ENCODE measurements at places on chromosomes 7 and 10. TPM values are rescaled to one million over a fixed set of nuclear protein-coding genes. Genes with fewer than 3 reads are reported as not detected.

GRCh38 chr7:157250605-157251228, 86.1 kb upstream of the DNAJB6 start:
- H3K4me1 ChIP-seq = no peaks in the 10 kb centered on the region
- peaks cover 13% of the 10 kb centered on the region for H3K36me3 ChIP-seq
- H3K27ac ChIP-seq = no peak overlapping the region
- peak; percentile 71 for DNase-seq
- peaks cover 6% of the 10 kb centered on the region for H3K27me3 ChIP-seq

DNA sequence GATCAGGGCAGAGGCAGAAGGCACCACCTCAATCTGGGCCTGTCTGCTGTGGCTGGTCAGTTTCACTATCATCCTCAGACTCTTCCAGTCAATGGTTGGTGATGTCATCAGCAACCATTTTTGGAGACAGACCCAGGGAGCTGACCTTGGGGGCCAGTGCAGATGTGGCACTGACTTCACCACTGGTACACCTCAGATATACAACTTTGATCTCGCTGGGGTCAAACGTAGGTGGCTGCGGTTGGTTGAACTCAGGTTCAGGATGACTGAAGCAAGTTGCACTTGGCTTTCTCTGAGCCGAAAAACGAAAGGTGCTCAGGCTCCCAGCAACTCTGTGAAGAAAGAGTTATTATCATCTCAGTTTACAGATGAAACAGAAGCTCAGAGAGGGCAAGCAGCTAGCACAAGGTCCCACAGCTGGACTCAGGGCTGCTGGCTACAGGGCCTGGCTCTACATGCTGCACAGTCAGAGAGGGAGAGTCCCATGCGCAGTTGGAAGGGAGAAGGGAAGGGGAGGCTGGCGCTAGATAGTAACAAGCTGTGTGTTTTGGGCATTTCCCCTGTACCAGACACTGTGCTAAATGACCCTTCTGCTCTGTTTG, 27.2 kb downstream of the ANKRD16 start:
- peaks cover 8% of the 10 kb centered on the region for H3K36me3 ChIP-seq
- peaks cover 13% of the 10 kb centered on the region for H3K4me1 ChIP-seq
- H3K27me3 ChIP-seq = peaks cover 1% of the 10 kb centered on the region
- no peak for DNase-seq

The CRHR2 gene
- 0.38 TPM for total RNA-seq

The TET1 gene
- total RNA-seq = 20.3 TPM

DNA sequence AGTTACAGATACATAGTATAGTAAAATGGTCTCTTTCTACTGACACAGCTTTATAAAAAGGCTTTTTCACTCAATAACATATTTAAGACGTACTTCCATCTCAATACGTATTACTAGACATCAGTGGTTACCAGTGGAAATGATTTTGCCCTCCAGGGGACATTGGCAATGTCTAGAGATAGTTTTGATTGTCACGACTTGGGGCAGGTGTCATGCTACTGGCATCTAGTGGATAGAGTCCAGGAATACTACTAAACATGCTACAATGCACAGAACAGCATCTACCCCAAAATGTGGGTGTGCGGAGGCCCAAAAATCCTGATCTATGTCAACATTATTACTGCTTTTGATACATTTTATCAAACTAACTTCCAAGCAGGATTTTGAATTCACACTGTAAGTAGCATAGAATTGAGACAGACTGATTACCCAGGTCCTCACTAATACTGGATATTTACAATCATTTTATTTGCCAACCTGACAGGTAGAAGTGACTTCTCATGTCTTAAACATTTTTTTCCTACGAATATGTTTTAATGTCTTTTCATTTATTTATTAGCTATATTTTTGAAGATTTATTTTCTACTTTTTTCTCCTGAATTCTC, 53.8 kb downstream of the HGF start:
- no peak overlapping the region for H3K4me3 ChIP-seq
- H3K4me1 ChIP-seq = peaks cover 4% of the 10 kb centered on the region

The VPS50 gene
- 20.6 TPM for total RNA-seq

- no peaks in the 10 kb centered on the region for H3K36me3 ChIP-seq
- no peak overlapping the region for H3K4me3 ChIP-seq
- H3K27me3 ChIP-seq = no peaks in the 10 kb centered on the region
- H3K4me1 ChIP-seq = no peaks in the 10 kb centered on the region
- no peak overlapping the region for H3K27ac ChIP-seq
- DNase-seq = no peak
These were observed 213.0 kb downstream of the JAZF1 start for GRCh38 chr7:27967639-27968038.

- no peak for DNase-seq
- no peak overlapping the region for H3K4me3 ChIP-seq
- H3K4me1 ChIP-seq = peaks cover 8% of the 10 kb centered on the region
- no peaks in the 10 kb centered on the region for H3K36me3 ChIP-seq
These were observed 2.0 kb downstream of the CLDN4 start for GRCh38 chr7:73832806-73833205.

DNA sequence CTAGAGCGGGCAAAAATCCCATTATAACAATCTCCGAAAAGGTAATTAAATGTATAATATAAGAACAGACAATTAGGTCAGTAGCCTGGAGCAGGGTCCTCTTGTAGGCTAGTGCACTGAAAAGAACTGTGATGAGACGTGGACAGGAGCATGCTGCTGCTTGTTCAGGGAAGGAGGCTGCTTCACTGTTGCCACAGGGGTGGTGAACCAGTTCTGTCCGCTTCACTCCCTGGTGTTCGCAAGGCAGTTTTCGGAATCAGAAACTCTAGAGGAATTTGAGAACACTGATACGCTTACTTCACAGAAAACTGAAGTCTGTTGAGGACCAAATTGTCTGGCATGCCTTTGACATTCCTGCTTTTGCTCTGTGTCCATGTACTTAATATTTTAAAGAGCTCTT, 17.4 kb downstream of the ZNRF2 start:
- no peak for DNase-seq
- peaks cover 3% of the 10 kb centered on the region for H3K4me1 ChIP-seq
- H3K4me3 ChIP-seq = no peak overlapping the region
- peaks cover 1% of the 10 kb centered on the region for H3K27me3 ChIP-seq
- no peaks in the 10 kb centered on the region for H3K36me3 ChIP-seq

GRCh38 chr7:157612664-157613561, 276.1 kb downstream of the DNAJB6 start:
- no peak overlapping the region for H3K4me3 ChIP-seq
- no peak overlapping the region for H3K27ac ChIP-seq
- no peak for DNase-seq
- peaks cover 17% of the 10 kb centered on the region for H3K36me3 ChIP-seq

The PHTF2 gene
- 10.3 TPM for total RNA-seq

The NRCAM gene
- total RNA-seq = 2.2 TPM

The LGI1 gene
- 0.26 TPM for total RNA-seq

The LIPJ gene
- total RNA-seq = not detected

DNA sequence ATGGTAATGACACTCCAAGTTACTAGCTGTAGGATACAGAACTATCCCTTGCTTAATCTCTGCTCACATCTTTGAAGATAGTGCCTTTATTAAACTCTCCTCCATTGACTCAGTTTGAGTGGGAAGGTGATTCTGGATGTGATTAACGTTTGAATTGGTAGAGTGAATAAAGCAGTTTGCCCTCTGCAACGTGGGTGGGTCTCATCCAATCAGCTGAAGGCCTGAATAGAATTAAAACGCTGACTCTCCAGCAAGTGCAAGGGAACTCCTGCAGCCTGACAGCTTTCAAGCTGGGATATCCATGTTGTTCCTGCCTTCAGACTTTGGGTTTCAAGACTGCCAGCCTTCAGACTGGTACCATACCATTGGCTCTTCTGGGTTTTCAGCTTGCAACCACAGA, 21.6 kb downstream of the KLF14 start:
- no peaks in the 10 kb centered on the region for H3K36me3 ChIP-seq
- DNase-seq = no peak
- H3K4me1 ChIP-seq = no peaks in the 10 kb centered on the region
- no peak overlapping the region for H3K4me3 ChIP-seq
- H3K27me3 ChIP-seq = peaks cover 3% of the 10 kb centered on the region

The KIF5B gene
- total RNA-seq = 102 TPM

GRCh38 chr10:71031026-71031425, 142.7 kb upstream of the PCBD1 start:
- H3K4me1 ChIP-seq = peaks cover 20% of the 10 kb centered on the region
- peaks cover 5% of the 10 kb centered on the region for H3K27me3 ChIP-seq
- no peak for DNase-seq

The OR2A12 gene
- total RNA-seq = not detected

The MUC3A gene
- total RNA-seq = 3.4 TPM

DNA sequence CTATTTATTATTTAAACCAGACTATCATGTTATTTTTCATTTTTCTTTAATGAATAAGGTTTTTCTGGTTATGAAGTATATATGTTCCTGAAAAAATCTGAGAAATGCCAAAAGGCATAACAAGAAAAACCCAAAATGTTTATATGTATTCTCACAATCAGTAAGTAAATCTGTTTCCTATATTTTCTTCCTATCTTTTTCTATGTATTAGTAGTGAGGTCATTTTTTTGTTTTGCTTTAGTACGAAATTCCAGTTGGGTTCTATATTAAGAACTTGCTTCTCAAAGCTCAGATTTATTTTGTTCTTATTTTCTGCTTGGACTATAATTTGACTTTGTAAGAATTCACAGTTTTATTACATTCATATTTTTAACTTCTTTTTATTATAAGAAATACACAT, 287.5 kb upstream of the NFE2L3 start:
- H3K27ac ChIP-seq = no peak overlapping the region
- no peaks in the 10 kb centered on the region for H3K36me3 ChIP-seq
- H3K27me3 ChIP-seq = peaks cover 3% of the 10 kb centered on the region
- peaks cover 16% of the 10 kb centered on the region for H3K4me1 ChIP-seq
- H3K4me3 ChIP-seq = no peak overlapping the region

GRCh38 chr10:95431900-95432342, 129.2 kb downstream of the SORBS1 start:
- no peak overlapping the region for H3K4me3 ChIP-seq
- H3K27me3 ChIP-seq = peaks cover 17% of the 10 kb centered on the region
- no peak for DNase-seq
- H3K4me1 ChIP-seq = peaks cover 65% of the 10 kb centered on the region

The SEC31B gene
- 13.2 TPM for total RNA-seq

The EN2 gene
- 2.1 TPM for total RNA-seq
